ENCODE measurements at places on chromosomes 12 and 14.

- DNase-seq: no peak
Observed at GRCh38 chr12:116916714-116917114, 6.0 kb downstream of the FBXW8 start.

- DNase-seq: no peak
Observed at GRCh38 chr12:66999141-66999540, 270.0 kb upstream of the CAND1 start.

DNA sequence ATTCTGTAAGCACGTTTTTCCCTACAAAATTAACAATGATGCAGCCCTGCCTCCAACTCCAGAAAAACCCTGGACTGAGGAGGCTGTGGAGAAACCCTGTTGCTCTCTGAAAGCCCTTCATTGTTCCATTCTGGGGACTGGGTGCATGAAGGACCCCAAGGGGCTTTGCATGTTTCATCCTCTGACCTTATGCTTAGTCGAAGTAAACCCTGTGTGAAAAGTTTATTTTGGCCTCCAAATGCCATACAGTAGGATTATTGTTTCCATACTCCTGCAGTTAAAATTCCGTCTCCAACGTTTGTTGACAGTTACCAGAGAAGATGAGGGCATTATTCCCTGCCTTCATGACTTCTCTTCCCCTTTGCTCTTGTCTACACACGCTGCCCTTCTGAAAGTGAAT is 46.0 kb downstream of the CKB start:
- no peak for DNase-seq

DNA sequence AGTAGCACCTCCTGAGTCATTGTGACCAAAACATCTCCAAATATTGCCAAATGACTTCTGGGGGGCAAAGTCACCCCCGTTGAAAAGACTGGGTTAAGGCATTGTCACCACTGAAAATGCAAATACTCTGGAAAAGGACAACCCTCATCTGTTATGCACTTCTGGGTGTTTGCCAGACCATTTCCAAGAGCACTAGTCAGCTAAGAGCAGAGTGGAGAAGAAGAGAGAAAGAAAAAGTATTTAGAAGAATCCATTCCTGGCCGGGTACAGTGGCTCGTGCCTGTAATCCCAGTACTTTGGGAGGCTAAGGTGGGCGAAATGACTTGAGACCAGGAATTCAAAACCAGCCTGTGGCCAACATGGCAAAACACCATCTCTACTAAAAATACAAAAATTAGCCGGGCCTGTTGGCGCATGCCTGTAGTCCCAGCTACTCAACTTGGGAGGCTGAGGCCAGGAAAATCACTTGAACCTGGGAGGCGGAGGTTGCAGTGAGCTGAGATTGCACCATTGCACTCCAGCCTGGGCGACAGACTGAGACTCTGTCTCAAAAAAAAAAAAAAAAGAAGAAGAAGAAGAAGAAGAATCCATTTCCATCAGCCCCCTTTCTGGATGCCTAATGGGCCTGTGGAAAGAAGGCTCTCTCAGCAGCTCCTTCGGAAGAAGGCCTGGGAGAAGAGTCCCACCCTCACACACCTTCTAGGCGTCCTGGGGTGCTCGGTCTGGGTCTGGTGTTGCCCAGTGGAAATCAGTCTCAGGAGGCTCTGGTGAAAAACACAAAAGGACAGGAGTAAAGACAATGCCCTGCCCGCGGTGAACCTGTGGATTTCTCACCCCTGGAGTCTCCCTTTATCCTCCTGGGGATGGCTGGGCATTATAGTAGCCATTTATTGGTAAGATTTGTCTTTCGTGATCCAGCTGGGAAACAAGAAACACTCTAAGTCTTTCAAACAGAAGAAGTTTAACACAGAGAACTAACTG is 3.5 kb upstream of the LTBR start:
- DNase-seq: no peak

- DNase-seq: no peak
Observed at GRCh38 chr12:76679778-76680177, 84.1 kb upstream of the ZDHHC17 start.

GRCh38 chr14:77161011-77161410 is 19.4 kb upstream of the ZDHHC22 start:
- DNase-seq: no peak

DNA sequence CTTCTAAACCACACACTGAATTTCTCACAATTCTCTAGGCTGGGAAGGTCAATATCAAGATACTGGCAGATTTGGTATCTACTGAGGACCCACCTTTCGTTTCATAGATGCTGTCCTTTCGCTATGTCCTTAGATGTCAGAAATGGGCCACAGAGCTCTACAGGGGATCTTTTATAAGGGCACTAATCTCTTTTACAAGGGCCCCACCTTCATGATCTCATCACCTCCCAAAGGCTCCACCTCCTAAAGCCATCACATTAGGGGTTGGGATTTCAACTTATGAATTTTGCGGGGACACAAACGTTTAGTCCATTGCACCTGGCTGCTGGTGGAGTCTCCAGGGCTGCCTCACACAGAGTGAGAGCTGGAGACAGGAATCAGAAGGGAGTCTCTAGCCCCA is 79.9 kb downstream of the ACACB start:
- no peak for DNase-seq

GRCh38 chr12:49415521-49415970 is 48.3 kb downstream of the SPATS2 start:
- DNase-seq: no peak

DNA sequence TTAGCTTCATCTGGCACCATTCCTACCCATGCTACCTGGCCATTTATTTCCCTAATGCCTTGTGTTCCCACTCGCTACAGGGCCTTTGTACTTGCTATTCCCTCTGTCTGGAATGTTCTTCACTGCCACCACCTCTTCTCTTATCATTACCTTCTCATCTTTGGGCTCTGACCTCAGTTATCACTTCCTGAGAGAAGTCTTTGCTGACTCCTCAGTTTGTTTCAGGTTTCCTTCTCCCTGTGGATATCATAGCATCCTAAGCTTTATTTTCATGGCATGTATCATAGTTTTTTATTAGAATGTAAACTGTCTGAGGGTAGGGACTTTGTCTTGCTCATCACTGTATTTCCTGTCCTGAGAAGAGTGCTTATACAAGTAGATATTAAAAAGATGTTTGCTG is 29.7 kb downstream of the SPATS2 start:
- no peak for DNase-seq

DNA sequence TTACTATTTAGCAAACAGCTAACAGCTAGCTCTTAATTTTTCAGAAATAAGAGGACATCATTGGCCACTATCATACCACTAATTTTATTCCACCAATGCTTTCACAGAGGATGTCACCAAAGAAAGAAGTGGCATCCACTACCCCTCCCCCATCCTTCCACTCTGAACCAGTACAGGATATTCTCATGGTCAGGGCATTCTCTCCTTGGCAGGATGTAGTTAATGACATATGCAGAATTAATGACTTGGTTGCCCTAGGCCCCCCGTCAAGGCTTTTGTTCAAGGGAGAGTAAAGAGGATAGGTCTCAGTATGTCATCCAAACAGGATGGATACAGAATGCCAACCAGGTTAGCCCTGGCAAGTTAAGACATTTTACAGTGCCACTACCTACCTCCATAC is 18.9 kb upstream of the NUP107 start:
- DNase-seq: no peak
